Breast epithelium (tissue), 4 donors: ENCODE measurements at places on chromosomes 6 and 20. TPM values are rescaled to one million over a fixed set of nuclear protein-coding genes. Genes with fewer than 3 reads are reported as not detected.
A peak's percentile ranks its signal among the peaks of the same experiment; 100 is the strongest.

UNC93A gene
- not detected for total RNA-seq

DNA sequence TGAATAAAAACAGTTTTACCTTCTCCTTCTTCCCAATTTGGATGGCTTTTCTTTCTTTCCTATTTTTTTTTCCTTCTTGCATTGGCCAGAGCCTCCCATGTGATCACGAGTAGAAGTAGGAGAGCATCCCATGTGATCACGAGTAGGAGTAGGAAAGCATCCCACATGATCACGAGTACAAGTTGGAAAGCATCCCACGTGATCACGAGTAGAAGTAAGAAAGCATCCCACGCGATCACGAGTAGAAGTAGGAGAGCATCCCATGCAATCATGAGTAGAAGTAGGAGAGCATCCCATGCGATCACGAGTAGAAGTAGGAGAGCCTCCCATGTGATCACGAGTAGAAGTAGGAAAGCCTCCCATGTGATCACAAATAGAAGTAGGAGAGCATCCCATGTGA is 218.6 kb downstream of the DLL1 start:
- H3K27me3 ChIP-seq: no peaks in the 10 kb centered on the region
- H3K27ac ChIP-seq: no peak overlapping the region
- H3K4me1 ChIP-seq: no peaks in the 10 kb centered on the region
- no peak for DNase-seq

ZSCAN16 gene
- total RNA-seq: 2.7 TPM

- no peak for DNase-seq
- peak overlapping the region; percentile 62 for H3K27ac ChIP-seq
- H3K4me1 ChIP-seq: peaks cover 4% of the 10 kb centered on the region
- H3K36me3 ChIP-seq: no peaks in the 10 kb centered on the region
Observed at GRCh38 chr20:50273601-50274491, 83.2 kb downstream of the CEBPB start.

- no peaks in the 10 kb centered on the region for H3K36me3 ChIP-seq
- H3K4me1 ChIP-seq: no peaks in the 10 kb centered on the region
- no peak overlapping the region for H3K4me3 ChIP-seq
- DNase-seq: no peak
- no peaks in the 10 kb centered on the region for H3K27me3 ChIP-seq
- no peak overlapping the region for H3K27ac ChIP-seq
Observed at GRCh38 chr6:33815854-33816253, 12.1 kb upstream of the MLN start.

DNA sequence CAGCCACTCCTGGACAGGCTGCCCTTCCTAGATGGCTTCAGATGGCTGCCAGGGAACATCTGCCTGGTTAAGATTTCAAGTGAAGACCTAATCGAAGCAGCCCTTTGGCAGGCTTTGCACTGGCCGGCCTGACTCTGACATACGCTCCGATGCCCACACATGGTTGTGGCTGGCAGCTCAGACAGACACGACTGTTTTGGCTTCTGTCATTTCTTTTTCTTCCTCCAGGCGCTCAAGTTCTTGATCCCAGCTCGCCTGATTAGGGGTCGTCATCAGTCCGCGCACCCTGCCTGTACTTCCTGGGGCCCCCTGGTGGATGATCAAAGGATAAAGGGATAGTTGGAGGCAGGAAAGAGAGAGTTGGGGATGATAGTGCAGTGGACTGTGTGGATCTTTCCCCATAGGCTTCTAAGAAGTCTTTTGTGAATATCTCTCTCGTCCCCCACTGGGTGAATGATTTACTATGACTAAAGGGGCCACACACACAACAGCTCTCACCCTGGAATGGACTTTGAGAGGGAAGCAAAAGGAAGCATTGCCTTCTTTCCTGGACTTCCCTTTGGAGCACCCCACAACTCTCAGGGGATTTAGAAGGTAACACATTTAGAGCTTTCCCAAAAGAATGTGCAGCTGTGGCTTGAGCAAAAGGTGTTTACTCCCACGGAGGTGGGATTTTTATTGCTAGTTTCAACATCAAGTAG is 21.4 kb upstream of the TRAM2 start:
- peak overlapping the region; percentile 15 for H3K4me3 ChIP-seq
- H3K27me3 ChIP-seq: no peaks in the 10 kb centered on the region
- no peaks in the 10 kb centered on the region for H3K36me3 ChIP-seq
- peak overlapping the region; percentile 66 for H3K27ac ChIP-seq
- H3K4me1 ChIP-seq: no peaks in the 10 kb centered on the region

DNA sequence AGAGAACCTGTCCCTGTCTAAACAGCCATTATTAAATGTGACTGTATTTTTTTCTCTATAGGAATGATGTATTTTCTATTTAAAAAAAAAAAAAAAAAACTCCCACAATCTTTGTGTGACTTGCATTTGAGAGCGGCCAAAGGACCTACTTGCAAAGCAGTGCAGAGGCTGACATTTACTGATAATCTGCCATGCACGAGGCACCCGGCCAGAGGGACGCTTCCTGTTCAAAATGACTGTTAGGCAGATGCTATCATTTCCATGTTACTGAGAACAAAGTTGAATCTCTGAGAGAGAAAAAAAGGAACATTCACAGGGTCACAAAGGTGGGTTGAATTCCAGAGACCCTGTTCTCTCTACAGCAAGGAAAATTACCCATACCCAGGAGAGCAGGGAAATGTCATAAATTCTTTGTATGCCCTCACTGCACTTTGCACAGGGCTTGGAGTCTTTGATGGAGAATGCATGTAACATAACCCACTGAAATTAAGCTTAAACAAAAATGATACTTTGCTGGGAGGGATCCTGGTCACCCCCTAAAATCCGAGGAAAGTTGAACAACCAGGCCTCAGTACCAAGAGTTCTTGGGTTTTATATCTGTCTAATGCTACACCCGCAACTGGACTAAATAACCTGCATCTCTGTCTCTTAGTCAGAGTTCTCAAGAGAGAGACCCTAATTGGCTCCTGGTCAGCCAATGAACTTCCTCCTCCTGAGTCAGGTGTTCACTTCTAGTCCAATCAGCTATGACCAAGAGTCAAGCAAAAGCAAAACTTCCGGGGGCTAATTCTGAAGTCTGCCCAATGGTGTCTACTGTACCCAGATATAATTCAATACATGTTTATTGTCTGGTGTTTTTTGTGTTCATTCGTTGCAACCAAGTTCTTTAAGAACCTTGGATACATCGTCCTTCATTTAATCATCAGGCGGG is 61.2 kb downstream of the GCLC start:
- H3K27ac ChIP-seq: peak overlapping the region; percentile 57
- no peaks in the 10 kb centered on the region for H3K36me3 ChIP-seq
- no peaks in the 10 kb centered on the region for H3K27me3 ChIP-seq
- H3K4me1 ChIP-seq: no peaks in the 10 kb centered on the region
- peak; percentile 72 for DNase-seq

DNA sequence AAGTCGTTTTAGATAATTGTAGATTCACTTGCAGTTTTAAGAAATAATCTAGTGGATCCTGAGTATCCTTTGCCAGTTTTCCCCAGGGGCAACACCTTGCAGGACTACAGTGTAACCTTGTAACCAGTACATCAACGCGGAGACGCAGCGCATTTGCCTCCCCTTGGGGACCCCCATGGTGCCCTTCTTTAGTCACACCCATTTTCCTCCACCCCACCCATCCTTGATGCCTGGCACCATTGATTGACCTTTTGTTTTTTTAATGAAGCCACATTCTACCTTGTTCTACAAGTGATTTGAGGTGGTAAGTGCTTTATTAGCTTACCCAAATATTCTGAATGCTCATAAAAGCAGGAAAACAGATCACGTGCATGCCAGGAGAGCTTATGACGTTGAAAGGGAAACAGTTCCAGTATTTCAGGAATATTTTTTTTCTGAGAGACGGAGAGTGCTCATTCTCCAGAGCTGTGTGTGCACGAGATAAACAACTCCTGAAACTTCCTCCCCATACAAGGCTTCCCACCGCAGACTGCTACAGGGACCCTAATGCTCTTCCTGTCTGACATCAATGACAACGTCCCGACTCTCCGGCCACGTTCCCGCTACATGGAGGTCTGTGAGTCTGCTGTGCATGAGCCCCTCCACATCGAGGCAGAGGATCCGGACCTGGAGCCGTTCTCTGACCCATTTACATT is 35.7 kb downstream of the CDH26 start:
- H3K36me3 ChIP-seq: no peaks in the 10 kb centered on the region
- H3K4me1 ChIP-seq: no peaks in the 10 kb centered on the region
- peak overlapping the region; percentile 5 for H3K27ac ChIP-seq
- peak overlapping the region; percentile 10 for H3K4me3 ChIP-seq
- no peaks in the 10 kb centered on the region for H3K27me3 ChIP-seq

GRCh38 chr6:13412639-13413465 is 74.5 kb downstream of the GFOD1 start:
- no peaks in the 10 kb centered on the region for H3K27me3 ChIP-seq
- no peaks in the 10 kb centered on the region for H3K4me1 ChIP-seq
- H3K4me3 ChIP-seq: no peak overlapping the region

GRCh38 chr20:17660667-17661066 is 21.4 kb downstream of the RRBP1 start:
- no peak overlapping the region for H3K4me3 ChIP-seq
- no peaks in the 10 kb centered on the region for H3K36me3 ChIP-seq
- H3K27ac ChIP-seq: peak overlapping the region; percentile 37
- H3K4me1 ChIP-seq: no peaks in the 10 kb centered on the region
- no peak for DNase-seq
- H3K27me3 ChIP-seq: no peaks in the 10 kb centered on the region

SNAP91 gene
- total RNA-seq: not detected

- H3K27ac ChIP-seq: no peak overlapping the region
- DNase-seq: no peak
- H3K4me3 ChIP-seq: no peak overlapping the region
- no peaks in the 10 kb centered on the region for H3K4me1 ChIP-seq
Observed at GRCh38 chr6:101534821-101535220, 141.3 kb downstream of the GRIK2 start.

- no peaks in the 10 kb centered on the region for H3K36me3 ChIP-seq
- H3K4me1 ChIP-seq: no peaks in the 10 kb centered on the region
- H3K27ac ChIP-seq: no peak overlapping the region
- H3K4me3 ChIP-seq: no peak overlapping the region
Observed at GRCh38 chr20:43755851-43756250, 29.0 kb upstream of the GTSF1L start.

- H3K36me3 ChIP-seq: no peaks in the 10 kb centered on the region
- DNase-seq: no peak
- H3K27me3 ChIP-seq: no peaks in the 10 kb centered on the region
- no peak overlapping the region for H3K4me3 ChIP-seq
- H3K4me1 ChIP-seq: no peaks in the 10 kb centered on the region
Observed at GRCh38 chr20:60036746-60037499, 78.7 kb downstream of the CDH26 start.

DNA sequence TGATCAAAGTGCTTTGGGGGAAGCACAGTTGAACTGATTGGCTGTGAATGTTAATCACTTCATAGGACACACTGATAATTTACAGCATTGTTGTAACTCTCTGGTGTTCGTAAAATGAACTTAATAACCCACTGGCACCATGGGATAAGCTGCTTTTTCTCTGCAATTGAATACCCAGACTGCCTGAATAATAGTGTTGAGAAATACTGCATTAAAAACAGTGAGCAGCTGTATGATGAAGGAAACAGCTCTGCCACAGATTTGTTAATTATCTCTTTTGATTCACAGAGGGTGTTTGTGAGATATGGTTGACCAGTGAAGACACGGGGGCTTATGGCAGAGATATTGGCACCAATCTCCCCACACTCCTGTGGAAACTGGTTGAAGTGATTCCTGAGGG is 420.9 kb downstream of the CDKAL1 start:
- H3K27me3 ChIP-seq: no peaks in the 10 kb centered on the region
- no peak overlapping the region for H3K4me3 ChIP-seq
- H3K36me3 ChIP-seq: no peaks in the 10 kb centered on the region
- no peak overlapping the region for H3K27ac ChIP-seq
- no peaks in the 10 kb centered on the region for H3K4me1 ChIP-seq
- no peak for DNase-seq

GRCh38 chr20:19633985-19634384 is 124.1 kb upstream of the RIN2 start:
- no peak overlapping the region for H3K27ac ChIP-seq
- H3K27me3 ChIP-seq: no peaks in the 10 kb centered on the region
- H3K36me3 ChIP-seq: no peaks in the 10 kb centered on the region
